ENCODE measurements at places on chromosomes 6 and 20.

DNA sequence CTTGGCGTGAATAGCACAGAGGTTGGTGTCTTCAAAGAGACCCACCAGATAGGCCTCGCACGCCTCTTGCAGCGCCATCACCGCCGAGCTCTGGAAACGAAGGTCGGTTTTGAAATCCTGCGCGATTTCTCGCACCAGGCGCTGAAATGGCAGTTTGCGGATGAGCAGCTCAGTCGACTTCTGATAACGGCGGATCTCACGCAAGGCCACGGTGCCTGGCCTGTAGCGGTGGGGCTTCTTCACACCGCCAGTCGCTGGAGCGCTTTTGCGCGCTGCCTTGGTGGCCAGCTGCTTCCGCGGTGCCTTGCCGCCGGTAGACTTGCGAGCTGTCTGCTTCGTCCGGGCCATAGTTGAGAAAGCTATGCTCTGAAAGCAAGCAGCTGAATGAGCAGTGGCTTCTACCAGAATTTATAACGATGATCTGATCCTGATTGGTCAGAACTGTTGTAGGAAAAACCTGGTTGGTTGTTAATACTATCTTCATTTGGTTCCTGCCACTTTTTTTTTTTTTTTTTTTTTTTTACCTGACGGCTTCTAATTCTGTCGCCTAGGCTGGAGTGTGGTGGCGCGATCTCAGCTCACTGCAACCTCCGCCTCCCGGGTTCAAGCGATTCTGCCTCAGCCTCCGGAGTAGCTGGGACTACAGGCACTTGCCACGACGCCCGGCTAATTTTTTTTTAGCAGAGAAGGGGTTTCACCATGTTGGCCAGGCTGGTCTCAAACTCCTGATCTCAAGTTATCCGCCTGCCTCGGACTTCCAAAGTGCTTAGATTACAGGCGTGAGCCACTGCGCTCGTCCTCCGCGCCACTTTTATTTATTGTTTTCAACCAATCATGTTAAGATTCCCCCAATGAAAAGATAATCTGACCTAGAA lies 21.5 kb downstream of the OR2B2 start:
- peak; percentile 89 for DNase-seq

DNA sequence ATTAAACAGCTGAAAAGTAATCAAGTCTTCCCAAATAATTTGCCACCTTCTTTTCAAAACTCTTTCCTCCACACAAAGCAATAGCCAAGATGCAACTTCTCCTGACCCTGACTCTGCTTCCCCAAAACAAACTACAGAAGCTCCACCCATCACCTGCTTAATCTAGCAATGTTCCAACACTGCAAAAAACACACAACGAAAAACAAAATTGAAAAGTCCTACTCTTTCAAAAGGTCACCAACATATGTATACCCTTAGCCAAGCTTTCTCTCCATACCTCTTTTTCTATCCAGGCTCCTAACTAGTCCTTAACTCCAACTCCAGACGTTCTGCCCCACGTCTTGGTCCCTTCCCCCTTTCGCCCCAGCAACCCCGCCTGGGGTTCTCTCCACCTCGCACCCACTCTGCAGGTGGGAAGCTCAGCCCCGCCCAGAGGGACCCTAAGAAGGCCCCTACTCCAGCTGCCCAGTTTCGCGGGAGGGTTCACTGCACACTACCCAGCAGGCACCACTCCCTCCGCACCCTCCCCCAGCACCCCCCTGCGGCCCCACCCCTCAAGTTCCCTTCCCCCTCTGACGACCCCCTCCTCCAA lies 717 bp downstream of the CSNK2A1 start:
- peak; percentile 4 for DNase-seq

DNA sequence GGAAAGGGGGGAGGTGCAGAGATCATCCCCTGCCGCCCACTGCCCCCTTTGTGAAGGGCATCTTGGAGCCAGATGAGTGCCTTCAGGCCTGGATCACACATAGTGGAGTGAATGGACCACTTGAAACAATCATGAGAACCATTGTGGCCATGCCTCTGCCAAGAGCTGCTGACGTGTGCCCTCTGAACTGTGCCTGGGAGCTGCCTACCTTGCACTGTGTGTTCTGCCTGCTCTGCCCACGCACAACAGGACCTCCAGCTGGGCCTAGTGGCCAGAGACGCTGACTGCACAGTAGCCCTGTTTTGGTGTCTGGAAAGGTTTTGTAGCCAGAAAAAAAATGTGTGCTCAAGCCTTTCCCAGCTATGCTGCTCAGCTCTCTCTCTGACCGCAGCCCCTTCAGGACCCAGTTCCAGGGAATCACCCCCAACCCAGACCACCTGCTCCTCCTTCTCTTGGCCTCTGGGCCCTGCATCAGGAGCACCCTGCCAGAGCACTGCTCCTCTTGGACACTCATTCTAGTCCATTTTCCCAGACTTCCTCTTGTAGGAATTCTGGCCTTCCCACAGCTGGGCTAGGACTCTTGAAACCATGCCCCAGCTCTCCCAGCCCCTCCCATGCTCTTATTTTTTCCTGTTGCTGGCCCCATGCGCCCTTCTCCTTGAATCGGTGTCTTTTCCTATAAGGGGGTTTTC lies 1.6 kb upstream of the ADIG start:
- DNase-seq = no peak

GRCh38 chr20:62177307-62177706 lies 5.5 kb upstream of the MTG2 start:
- no peak for DNase-seq

- DNase-seq = no peak
These were observed 67.3 kb downstream of the ATP9A start for GRCh38 chr20:51700809-51701285.

DNA sequence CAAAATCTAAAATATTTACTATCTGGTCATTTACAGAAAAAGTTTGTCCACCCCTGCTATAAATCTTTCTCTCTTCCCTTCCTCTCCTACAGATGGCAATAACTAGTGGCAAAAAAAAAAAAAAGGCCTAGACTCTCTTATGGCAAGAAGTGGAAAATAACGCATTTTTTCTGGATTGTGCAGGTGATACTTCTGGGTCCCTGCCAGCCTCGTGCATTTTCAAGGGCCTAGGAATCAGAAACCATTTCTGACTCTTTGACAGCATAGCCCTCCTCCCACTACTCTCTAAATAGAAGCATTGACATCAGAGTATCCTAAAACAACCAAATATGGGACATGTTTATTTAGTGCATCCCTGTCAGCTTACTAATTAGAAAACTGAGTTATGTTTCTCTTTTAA lies 251.0 kb downstream of the KHDC1L start:
- DNase-seq = no peak

DNA sequence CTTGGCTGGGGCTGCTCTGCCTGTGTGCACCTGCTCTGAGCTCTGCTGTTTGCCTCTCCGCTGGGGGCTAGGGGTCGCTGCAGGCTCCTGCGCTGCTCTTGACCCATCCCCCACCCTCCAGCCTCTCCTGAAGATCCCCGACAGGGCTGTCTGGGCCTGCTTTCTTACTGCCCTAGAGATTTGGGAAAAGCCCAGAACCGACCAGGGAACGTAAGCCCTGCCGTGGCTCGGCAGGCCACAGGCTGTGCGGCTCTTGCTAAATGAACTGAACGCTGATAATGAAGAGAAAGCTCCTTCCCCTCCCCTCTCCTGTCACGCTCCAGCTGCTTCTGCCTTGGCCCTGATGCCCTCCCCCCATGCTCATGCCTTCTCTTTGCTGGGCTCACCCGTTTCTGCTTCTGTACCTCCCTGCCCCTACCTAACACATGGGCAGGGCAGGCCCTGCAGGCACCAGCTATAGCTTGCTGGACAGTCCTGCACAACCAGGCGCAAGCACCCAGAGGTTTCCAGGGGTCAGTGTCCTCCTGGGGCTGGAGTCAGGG lies 32.0 kb upstream of the PCMTD2 start:
- no peak for DNase-seq

GRCh38 chr6:38175786-38176185 lies 356.3 kb downstream of the ZFAND3 start:
- DNase-seq = no peak

GRCh38 chr6:155108070-155108820 lies 113.1 kb downstream of the TIAM2 start:
- no peak for DNase-seq

DNA sequence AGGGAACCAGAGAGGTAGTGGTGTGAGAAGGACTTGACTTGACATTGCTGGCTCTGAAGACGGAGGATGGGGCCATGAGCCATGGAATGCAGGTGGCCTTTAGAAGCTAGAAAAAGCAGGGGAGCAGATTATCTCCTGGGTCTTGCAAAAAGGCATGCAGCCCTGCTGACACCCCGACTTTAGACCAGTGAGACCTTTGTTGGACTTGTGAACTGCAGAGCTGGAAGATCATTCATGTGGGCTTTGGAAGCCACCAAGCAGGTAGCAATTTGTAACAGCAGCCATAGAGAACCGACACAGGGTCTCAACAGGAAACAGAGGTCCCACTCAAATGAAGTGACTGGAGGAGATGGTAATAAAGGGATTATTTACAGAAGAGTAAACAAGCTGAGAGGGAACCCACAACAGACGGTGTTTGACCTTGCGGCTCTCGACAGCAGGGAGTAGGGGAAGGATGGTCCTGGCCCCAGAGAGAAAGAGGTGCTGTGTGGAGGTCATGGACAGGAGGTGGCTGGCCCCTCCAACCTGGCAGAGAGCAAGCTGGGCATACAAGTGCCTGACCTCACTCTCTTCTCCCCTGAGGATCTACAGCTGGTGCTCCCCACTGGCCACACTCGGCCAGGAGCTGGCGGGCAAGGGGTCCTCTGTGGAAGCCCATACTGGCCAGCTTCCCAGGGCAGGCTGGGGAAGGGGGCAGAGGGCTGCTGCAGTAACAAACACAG lies 43.9 kb downstream of the SLC22A23 start:
- DNase-seq = no peak

DNA sequence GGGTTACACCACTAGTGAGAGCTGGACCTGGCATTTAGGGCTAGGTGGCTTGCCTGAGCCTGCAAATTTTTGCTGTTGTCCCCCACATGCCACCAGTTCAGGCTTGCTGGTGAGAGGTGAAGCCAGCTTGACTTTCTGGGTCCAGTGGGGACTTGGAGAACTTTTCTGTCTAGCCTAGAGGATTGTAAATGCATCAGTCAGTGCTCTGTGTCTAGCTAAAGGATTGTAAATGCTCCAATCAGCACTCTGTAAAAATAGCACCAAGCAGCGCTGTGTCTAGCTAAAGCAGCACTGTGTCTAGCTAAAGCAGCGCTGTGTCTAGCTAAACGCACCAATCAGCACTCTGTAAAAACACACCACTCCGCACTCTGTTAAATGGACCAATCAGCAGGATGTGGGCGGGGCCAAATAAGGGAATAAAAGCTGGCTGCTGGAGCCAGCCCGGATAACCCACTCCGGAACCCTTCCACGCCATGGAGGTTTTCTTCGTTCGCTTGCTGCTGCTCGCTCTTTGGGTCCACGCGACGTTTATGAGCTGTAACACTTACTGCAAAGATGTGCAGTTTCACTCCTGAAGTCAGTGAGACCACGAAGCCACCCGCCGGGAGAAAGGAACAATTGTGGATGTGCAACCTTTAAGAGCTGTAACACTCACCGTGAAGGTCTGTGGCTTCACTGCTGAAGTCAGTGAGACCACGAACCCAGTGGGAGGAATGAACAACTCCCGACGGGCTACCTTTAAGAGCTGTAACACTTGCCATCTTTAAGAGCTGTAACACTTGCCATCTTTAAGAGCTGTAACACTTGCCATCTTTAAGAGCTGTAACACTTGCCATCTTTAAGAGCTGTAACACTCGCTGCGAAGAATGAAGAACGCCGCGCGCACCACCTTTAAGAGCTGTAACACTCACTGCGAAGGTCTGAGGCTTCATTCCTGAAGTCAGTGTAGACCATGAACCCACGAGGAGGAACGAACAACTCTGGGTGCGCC lies 27.3 kb downstream of the GMPR start:
- no peak for DNase-seq

DNA sequence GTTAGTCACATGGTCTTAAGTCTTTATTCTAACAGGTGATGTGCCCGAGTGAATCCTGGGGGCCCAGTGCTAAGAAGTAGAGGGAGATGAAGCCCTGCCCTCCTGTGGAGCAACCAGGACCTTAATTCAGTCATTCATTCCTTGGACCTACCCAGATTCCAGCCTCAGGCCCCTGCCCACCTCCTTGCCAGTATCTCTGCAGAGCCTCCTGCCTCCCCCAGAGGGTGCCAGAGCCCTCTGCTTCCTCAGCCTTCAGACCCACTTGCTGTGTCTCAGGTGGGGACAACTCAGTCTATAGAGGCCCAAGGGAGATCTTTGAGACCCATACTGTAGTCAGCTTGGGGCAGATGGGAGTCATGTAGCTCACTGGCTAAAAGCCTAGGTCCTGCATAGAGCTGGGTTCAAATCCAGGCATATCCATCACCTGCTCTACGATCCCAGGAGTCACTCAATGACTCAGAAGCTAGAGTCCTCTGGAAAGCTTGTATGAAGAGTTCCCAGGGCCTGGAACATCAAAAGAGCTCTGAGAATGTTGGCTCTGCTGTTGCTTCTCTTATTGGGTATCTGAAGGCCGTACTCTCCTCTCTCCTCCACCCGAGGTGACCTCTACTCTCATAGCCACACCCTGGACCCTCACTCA lies 3.9 kb upstream of the SIGLEC1 start:
- DNase-seq = peak; percentile 11

DNA sequence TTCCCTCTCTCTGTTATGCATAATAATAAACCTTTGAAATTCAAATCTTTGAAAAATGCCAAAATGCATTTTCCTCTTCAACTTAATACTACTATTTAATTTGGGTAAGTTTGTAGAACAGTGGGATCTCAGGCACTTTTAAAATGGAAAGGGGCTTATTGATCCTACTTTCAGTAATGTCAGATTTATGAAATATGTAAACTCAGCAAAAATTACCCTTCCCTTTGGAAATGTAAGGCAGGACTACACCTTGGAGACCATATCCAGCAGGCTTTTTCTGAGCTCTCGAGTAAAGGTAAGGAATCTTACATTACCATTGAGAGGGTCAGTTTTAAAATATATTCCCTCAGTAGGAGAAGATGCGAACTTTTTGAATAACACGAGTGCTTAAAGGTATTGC lies 149.0 kb downstream of the LAMP5 start:
- no peak for DNase-seq

GRCh38 chr6:56024931-56025330 lies 149.5 kb upstream of the BMP5 start:
- DNase-seq = no peak

- peak; percentile 80 for DNase-seq
These were observed 30.6 kb downstream of the COL11A2 start for GRCh38 chr6:33161354-33162331.

GRCh38 chr6:45653117-45653883 lies 275.6 kb upstream of the SUPT3H start:
- DNase-seq = no peak

DNA sequence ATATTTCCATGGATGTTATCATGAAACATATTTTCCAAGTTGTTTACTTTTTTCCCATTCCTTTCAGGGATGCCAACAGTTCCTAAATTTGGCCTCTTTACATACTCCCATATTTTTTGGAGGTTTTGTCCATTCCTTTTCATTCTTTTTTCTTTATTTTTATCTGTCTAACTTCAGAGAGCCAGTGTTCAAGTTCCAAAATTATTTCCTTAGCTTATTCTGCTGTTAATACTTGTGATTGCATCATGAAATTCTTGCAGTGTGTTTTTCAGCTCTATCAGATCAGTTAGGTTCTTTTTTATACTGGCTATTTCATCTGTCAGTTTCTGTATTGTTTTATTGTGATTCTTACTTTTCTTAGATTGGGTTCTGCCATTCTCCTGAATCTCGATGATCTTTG lies 89.9 kb upstream of the TCF21 start:
- DNase-seq = no peak
